MCF 10A (cell line): ENCODE measurements at places on chromosomes 12 and 14.

- DNase-seq, result no peak
Measured at GRCh38 chr12:120444676-120445075, 1.5 kb downstream of the TRIAP1 start.

DNA sequence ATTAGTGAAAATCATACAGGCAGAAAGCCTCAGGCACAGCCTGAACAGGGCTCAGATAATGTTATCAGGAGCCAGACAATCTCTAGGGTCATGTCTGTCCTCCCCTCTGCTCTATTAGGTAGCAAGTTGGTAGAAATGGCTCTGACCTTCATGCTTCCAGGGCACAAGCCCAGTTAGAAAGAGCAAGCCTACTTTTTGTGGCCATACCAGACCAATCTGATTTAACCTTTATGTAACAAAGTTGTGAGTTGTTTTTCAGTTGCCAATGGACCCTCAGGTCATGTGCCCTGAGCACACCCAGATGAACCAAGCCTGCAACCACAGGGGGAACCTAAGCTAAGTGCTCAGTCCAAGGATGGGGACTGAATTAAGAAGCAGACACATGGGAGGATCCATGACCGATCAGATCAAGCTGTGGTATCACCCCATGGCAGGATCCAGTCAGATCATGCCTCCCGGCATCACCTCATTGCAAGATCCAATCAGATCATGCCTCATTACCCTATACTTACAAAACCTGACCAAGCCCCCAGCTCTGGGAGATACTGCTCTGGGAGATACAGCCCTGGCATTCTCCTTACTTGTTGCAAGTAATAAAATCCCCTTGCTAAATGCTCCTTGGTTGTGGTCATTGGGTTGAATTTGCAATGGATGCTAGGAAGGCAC lies 18.8 kb upstream of the HIGD1C start:
- DNase-seq, result peak; percentile 16

GRCh38 chr12:39292125-39292630 lies 150.7 kb downstream of the KIF21A start:
- DNase-seq, result no peak

GRCh38 chr12:46674800-46675199 lies 151.0 kb downstream of the SLC38A4 start:
- DNase-seq, result peak; percentile 68
